Activated CD8-positive, alpha-beta T cell treated with anti-CD3 and anti-CD28 coated beads, Interleukin-2, amount 10 ng/mL, durations not matched to agents 7 days and 5 days (primary cell): ENCODE measurements at places on chromosomes 16 and 17. TPM values are rescaled to one million over a fixed set of nuclear protein-coding genes. Genes with fewer than 3 reads are reported as not detected.

Gene TANC2
- total RNA-seq: 8.6 TPM

Gene CBX4
- 57.2 TPM for total RNA-seq

Gene SLC4A1
- not detected for total RNA-seq

Gene TMED6
- 1.8 TPM for total RNA-seq

Gene TMEM98
- total RNA-seq: not detected

Gene GPR179
- not detected for total RNA-seq

Gene NTN1
- not detected for total RNA-seq

Gene ETV4
- 2.7 TPM for total RNA-seq

Gene CRYM
- total RNA-seq: not detected

Gene OR3A3
- not detected for total RNA-seq

Gene MPHOSPH6
- total RNA-seq: 44.5 TPM

Gene CHP2
- total RNA-seq: not detected

Gene SLC38A8
- total RNA-seq: not detected

Gene CCL4
- total RNA-seq: 6.7 TPM

Gene TP53TG3C
- not detected for total RNA-seq

Gene CDRT15
- not detected for total RNA-seq

Gene TNS4
- total RNA-seq: 8.4 TPM

Gene HOXB7
- 0.91 TPM for total RNA-seq

Gene PDIA2
- total RNA-seq: not detected

Gene BAIAP3
- 0.63 TPM for total RNA-seq

Gene GRAPL
- total RNA-seq: 16.8 TPM

Gene HASPIN
- total RNA-seq: 27.0 TPM

Gene TBC1D3C
- total RNA-seq: not detected

Gene NLRC3
- 92.6 TPM for total RNA-seq

Gene KRT222
- total RNA-seq: not detected

Gene KCNH4
- total RNA-seq: 0.05 TPM

Gene HP
- not detected for total RNA-seq

Gene NOXO1
- total RNA-seq: not detected

Gene WFIKKN2
- not detected for total RNA-seq

Gene KRT40
- not detected for total RNA-seq

Gene TUBB3
- total RNA-seq: 1.1 TPM

Gene C17orf100
- total RNA-seq: 1.5 TPM

Gene MEFV
- 0.21 TPM for total RNA-seq

Gene HOXB3
- total RNA-seq: 8.2 TPM

Gene DOC2A
- not detected for total RNA-seq

Gene CCL5
- 301 TPM for total RNA-seq
